CD4-positive, alpha-beta memory T cell (primary cell): ENCODE measurements at places on chromosomes 11 and 22.

DNA sequence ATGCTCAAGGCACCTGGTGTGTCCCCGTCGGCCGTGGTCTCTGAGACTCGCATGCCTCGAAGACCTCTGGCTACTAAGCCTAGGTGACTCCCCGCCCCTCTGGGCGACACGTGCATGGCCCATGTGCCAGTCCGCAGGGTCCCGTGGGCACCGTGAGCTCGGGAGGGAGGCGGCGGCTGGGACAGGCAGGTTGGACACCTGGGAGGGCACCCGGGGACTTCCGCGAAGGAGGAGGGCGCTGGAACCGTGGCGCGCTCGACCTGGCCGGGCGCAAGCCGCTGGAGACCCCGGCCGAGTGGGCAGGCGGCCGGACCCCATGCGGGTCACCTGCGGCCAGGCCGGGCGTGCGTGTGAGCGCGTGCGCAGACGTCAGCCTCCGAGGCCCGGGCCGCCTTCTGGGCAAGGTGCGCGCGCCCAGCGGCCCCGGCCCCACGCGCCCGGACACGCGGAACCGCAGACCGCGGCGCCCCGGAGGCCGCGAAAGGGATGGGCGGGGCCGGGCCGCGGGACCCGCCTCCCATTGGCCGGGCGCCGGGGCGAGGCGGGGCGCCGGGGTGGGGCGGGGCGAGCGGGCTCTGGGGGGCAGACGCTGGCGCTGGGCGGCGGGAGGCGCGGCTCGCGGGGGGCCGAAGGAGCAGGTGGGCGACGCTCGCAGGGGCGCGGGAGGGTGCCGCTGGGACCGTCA, 579 bp upstream of the RASD2 start:
- peak; percentile 55 for DNase-seq

DNA sequence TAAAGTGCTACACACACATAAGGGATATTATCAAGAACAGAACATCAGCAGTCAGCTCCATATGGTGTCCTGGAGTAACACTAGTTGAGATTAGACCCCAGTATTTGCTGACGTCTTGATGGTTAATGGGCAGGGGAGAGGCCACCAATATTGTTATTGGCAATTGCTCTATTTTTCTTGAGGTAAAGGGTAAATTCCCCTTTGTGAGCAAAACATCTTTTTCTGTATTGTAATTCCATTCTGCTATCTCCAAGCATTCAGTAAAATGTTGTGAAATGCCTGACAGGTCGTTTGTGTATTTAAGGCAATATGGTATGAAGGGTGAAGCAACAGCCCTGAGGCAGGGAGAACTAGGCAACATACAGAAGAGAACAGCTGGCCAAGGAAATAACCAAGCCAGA, 21.9 kb downstream of the PC start:
- DNase-seq, result no peak

GRCh38 chr11:65218446-65218845, 36.7 kb downstream of the CAPN1 start:
- no peak for DNase-seq

- DNase-seq, result no peak
Observed at GRCh38 chr11:115630214-115630613, 126.0 kb upstream of the CADM1 start.

- no peak for DNase-seq
Observed at GRCh38 chr11:115333121-115333520, 171.1 kb downstream of the CADM1 start.

GRCh38 chr11:110147962-110148709, 54.9 kb downstream of the ZC3H12C start:
- no peak for DNase-seq

GRCh38 chr22:40410272-40410671, 39.9 kb downstream of the SGSM3 start:
- DNase-seq, result no peak

- DNase-seq, result no peak
Observed at GRCh38 chr11:117259417-117259816, 26.9 kb downstream of the RNF214 start.

DNA sequence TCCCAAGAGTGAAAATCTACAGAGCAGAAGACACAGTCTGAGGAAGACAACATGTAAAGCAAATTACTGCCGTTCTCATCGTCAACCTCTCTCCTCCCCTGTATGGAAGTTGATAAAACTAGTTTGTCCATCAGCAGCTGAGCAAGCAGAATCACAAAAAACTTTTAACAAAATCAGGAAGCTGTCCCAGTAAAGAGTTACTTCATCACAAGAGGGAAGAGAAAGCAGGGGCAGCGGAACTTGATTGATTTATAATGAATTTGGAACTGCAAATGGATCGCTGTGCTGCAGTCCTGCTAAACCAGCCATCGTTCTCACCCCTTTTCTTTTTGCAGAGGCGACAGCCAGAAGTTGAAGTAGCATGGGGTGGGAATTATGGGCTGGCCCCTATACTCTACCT, 13.7 kb upstream of the UCP3 start:
- DNase-seq, result no peak

- no peak for DNase-seq
Observed at GRCh38 chr11:118295199-118295598, 9.3 kb upstream of the CD3E start.

DNA sequence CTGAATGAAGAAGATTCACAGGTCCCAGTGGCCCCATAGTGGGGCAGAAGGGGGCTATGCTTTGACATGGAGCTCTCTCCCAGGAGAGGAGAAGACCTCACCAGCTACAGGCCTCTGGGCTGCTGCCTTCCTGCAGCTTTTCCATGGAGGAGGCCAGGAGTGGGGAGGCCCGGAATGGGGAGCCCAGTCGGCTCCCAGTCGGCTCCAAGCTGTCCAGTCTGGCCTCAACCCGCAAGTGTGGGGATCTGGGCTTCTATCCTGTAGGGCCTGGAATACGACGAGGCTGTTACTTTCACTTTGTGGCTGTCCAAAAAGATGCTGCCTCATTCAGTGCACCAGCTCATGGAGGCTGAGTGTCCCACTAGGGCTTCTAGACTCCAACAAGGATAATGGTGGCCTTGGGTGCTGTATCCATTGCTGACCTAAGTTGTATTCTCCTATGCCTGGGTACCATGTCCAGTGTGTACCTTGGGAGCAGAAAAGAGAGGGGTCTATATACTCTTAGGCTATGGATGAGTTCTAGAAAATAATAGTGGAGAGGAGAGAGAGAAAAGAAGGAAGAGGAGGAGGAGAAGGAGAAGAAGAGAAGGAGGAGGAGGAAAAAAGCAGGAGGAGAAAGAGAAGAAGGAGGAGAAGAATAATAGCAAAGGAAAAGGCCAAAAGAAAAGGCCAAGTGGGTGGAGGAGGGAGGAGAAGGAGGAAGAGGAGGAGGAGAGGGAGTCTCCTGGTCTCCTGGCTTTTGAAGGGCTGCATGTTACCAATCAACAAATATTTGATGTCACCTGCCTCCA, 1.1 kb downstream of the MYO18B start:
- DNase-seq, result no peak

GRCh38 chr11:129854232-129854805, 38.7 kb downstream of the TMEM45B start:
- DNase-seq, result no peak

- DNase-seq, result no peak
Observed at GRCh38 chr22:44574057-44574639, 76.1 kb upstream of the RTL6 start.

- DNase-seq, result peak; percentile 37
Observed at GRCh38 chr11:9461760-9462134, 935 bp downstream of the ZNF143 start.

DNA sequence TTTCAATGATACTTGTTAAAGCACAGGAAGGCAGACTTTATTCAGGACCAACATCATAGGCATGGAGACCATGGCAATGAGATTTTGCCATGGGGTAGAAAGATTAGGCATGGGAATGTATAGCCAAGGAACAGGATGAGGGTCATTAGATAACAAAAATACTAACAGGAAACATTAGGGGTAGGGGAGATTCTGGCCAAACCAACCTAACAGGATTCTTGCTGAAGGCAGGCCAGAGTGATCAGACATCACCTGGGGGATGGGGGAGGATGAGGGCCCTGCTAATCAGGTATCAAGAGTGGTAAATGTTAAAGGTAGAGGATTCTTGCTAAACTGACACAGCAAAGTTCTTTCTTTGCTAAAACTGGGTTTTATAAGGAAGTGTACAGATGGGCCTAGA, 481.8 kb downstream of the ETS1 start:
- DNase-seq, result no peak

DNA sequence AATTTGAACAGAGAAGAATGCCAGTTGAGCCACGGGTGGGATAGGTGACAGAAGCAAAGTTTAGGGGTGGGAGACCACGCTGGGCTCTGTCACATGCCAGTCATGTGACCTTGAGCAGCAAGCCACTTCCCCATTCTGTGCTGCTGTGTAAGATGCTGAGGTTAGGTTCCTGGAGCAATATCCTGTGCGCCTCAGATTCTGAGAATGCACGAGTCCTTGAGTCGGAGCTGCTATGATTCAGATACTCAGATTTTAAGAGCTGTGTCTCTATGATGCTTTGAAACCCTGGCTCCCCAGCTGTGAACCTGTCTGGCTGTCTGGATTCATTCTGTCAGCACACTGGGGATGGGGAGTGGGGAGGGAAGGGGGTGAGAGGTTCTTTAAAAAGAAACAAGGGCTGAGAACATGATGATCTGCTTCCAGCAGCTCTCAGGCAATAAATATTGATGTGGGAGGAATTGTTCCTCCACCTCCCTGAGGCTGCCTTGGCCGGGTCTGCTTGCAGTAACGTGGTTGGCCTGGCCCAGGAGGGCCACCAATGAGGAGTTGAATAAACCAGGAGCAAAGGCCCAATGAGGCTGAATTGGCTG, 24.0 kb downstream of the SLCO2B1 start:
- no peak for DNase-seq

- no peak for DNase-seq
Observed at GRCh38 chr11:79374727-79375126, 66.1 kb downstream of the TENM4 start.

- no peak for DNase-seq
Observed at GRCh38 chr11:130837194-130837593, 79.1 kb downstream of the SNX19 start.

GRCh38 chr11:34416088-34416487, 22.6 kb upstream of the CAT start:
- no peak for DNase-seq
